AG09309 (cell line): ENCODE measurements at places on chromosomes 1 and 21.

DNA sequence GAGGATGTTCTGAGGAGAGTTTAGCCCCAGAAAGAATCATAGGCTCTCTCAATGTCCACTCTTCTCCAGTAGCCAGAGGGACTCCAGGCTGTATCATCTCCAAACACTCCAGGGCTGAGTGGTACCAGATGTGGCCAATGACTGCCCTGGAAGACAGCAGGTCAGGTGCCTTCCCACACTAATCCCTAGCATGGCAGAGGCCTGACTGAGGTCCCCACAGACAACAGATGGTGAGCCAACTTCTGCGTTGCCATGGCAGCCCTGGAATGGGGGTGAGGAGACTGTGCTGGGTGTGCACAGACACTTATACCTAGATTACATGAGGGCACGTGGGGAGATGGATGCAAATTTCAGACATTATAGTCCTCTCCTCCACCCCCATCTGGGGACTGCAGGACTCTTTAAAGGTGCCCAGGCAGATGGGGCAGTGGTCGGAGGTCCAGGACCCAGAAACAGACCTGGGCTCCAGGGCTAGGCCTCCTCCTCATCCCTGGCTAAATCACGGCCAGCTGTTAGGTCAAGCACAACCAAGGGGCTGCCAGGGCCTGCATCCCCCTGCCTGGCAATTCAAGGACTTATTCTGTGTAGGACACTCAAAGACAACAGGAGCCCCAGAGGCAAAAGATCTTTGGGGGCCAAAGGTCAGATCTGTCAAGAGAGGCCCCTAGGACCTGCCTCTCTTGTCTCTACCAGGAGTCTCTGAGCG is 42.9 kb downstream of the CAMK2N1 start:
- peak; percentile 7 for DNase-seq

DNA sequence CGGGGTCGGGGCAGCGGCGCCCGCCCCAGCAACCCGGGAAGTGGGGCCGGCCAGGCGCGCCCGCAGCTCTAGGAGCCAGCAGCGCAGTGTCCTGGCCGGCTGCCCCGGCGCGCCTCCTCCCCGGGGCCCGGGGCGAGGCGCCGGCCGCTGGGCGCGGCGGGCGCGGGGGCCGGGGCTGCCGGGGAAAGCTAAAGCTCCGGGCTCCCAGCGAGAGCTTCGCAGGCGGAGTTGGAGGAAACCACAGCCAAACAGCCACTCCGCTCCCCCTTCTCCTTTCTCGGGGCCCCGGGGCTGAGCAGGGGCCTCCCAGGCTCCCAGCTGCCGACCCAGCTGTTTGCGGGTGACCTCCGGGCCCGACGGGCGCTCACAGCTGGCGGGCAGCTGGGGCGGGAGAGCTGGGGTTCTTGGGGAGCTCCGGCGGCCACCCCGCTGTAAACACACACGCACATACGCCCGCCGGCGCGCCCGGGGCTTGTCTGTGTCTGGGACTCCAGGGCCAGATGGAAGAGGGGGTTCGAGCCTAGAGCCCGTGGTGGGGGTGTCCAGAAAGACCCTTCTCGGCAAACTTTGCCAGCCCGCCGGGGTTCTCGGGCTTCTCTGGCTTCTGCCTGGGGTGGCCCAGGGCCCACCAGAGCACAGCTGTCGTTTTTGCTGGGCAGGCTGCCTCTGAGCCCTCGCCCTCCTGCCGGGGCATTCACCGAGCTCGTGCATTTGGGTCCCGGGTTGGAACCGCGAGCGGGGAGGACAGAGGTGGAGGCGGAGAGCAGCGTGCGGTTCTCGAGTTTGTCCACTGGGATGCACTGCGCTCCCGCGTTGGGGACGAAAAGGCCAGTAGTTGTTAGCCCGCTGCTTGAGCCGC is 1.5 kb downstream of the AJAP1 start:
- DNase-seq, result no peak

DNA sequence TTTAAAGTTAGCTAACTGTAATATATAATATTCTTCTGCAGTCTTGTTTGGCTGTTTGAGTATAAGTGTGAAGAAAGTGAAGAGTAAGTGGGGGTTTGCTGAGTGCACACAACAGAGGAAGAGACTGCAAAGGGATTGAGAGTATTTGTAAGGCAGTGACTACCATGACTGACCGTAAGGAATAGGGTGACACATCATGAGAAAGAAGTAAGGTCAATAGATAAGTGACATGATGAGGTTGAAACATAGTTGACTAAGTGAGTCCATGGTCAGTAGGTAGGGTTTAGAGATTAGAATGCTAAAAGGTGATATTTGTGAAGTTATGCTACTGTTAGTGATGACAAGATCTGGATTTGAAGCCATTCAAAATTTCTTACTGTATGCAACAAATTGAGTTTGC is 27.7 kb downstream of the WARS2 start:
- DNase-seq, result no peak

DNA sequence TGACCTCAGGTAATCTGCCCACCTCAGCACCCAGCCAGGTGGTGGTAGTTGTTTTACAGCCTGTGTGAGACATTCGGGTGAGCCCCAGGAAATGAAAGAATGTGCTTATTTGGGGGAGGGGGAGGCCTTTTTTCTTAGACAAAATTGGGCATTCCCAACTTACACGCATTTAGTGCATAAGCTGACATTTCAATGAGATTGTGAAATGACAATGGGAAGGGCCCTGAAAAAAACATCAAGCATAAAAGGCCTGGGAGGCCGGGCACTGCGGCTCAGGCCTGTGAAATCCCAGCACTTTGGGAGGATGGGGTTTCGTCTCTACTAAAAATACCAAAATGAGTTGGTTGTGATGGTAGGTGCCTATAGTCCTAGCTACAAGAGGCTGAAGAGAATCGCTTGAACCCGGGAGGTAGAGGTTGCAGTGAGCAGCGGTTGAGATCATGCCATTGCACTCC is 5.0 kb downstream of the GAS5 start:
- DNase-seq, result no peak

DNA sequence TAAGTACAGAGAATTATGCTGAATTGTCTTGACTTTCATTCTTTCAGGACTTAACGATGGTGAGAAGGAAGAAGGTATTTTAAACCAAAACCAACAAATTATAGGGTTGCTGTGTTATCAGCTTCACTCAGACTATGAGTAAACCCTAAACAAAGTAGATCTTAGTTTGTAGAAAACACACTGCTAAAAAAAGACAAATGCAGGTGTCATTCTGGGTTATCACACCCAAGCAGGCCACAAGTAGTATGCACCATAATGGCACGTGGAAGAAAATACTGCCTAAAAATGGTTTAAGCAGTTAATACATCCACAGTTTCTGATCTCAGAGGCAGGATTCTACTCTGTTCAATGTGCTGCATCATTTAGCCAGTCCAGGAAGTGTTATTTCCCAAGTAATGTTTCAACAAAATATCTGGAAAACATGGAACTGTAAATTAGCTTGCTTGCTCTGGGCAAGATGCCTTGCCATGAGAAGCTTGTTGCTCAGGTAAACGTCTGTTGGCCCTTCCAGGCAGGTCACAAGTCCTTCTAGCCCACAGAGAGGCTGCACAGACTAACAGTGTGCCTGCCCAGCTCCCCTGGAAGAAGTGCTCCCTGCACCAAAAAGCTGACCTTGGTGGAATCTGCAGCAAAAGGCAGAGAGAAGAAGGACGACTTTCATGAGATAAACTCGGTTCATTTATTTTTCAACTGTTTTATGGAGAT is 4.1 kb downstream of the DIPK1A start:
- no peak for DNase-seq
